ENCODE measurements at places on chromosomes 12 and 14.

DNA sequence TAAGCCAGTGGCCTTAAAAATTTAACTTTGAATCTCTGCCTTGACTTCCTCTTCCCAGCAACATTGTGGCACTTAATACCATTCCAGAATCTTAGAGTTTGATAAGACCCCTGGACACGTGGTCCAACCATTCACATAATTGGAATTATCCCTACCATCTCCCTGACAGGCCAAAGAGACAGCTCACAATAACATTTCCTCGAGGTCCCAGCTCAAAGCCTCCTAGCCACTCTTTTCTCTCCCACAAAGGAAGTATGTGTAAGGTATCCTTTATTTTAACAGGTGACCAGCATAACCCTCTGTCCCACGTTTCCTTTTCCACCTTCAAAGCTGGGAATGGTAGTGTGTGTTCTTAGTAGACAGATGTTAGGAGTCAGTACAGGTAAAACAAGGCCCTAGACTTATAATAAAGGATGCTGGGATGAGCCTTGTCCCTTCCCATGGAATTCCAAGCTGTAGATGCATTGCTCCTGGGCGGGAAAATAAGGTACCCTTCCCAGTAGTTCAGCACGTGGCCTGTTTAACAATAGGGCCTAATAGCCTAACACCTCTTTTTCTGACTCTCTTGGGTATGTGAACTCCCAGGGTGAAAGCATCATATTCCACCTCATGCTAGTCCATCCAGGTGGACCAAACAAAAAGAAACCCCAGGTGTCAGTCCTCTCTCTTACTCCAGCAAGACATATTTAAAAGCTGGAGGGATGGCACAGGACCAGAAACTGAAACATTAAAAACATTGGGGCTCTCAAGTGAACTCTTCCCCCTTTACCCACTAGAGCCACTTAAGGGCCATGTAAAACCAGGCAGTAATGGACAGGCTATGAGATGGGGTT lies 37.5 kb upstream of the COL2A1 start:
- no peak for DNase-seq

DNA sequence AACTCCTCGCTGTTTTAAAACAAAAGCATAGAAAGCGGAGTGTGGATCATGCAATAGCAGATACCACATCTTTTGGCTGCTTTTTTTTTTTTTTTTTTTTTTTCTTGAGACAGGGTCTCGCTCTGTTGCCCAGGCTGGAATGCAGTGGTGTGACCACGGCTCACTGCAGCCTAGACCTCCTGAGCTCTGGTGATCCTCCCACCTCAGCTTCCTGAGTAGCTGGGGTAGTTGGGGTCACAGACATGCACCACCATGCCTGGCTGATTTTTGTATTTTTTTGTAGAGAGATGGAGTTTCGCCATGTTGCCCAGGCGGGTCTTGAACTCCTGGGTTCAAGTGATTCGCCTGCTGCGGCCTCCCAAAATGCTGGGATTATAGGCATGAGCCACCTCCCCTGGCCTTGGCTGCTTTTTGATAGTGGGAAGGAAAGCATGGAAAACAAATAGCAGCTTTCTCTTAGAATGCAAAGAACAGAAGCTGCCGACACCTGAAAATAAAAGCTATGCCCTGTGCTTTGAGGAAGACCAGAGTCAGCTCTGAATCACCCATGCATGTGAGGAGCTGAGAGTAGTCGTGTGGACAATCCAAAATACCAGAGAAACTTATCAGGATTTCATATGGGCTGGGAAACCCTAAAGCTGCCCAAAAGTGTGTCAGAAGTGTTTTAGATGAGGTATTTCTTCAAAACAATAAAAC lies 3.6 kb upstream of the ELK3 start:
- no peak for DNase-seq

- no peak for DNase-seq
These were observed 884.9 kb upstream of the FOXG1 start for GRCh38 chr14:27881646-27882045.

DNA sequence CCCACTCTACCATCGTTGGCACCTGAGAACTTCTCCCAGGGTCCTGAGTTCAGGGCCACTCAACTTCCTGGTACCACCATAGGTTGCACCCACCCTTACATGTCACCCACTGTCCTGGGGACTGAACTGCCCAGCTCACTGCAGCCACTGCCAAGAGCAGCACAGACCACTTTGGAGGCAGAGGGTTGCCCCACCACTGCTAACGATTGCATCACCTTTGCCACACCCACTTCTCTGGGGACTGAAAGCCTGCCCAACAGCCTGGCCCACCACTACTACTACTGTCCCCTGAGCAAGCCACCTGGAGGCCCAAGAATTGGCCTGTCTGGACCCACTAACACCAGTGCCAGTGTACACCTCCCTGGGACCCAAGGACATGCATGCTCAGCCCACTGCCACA lies 27.6 kb downstream of the CACNA2D4 start:
- no peak for DNase-seq

DNA sequence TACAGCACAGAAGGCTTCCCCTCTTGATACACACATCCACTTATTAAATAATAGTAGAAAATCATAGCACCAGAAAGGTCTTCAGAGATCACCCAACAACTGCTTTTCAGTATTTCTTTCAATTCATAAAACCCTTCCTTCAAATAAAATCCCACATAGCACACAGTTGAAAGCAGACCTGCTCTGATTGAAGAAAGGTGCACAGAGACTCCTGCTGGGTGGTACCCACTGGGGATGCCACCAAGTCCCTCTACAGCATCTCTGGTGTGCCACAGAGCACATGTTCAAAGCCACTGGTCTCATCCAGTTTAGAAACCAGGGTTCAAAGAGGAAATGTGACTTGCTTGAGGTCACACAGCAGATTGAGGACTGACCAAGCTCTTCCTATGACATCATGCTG lies 427.5 kb downstream of the BCL11B start:
- DNase-seq: no peak

- no peak for DNase-seq
These were observed 739 bp downstream of the JPH4 start for GRCh38 chr14:23577710-23578392.

- no peak for DNase-seq
These were observed 71.6 kb downstream of the OTOGL start for GRCh38 chr12:80170915-80171314.

DNA sequence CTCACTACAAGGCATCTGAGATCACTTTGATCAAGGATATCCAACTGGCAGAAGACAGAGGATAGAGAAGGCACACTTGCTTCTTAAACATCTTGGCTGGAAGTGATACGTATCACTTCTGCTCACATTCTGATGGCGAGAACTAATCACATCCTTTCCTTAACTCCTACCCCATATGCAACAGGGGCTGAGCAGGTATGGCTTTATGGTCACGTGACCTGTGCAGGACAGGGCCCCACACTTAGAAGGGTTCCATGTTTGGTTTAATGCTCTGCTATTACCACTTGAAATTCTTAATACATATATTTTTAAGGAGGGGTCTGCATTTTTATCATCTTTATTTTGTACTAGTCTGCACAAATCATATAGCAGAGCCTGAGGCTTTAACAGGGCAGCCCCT lies 177.3 kb downstream of the SLC15A5 start:
- DNase-seq: no peak

DNA sequence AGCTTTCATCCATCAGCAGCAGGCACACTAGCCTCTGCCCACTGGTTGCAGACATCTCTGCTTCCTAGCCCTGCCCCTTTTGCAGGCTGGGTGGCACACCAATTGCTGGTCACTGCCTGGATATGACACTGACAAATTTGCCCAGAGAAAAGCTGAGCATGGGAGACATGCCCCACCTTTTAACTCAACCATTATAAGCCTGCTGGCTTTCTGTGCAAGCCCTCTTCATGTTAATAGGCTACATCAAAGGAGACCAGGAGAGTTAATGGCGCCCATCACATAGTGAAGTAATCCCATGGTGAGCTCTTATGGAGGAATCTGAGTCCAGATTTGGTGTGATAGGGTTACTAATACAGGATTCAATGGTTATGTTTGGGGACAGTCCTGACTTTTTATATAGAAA lies 139.2 kb downstream of the KICS2 start:
- no peak for DNase-seq

DNA sequence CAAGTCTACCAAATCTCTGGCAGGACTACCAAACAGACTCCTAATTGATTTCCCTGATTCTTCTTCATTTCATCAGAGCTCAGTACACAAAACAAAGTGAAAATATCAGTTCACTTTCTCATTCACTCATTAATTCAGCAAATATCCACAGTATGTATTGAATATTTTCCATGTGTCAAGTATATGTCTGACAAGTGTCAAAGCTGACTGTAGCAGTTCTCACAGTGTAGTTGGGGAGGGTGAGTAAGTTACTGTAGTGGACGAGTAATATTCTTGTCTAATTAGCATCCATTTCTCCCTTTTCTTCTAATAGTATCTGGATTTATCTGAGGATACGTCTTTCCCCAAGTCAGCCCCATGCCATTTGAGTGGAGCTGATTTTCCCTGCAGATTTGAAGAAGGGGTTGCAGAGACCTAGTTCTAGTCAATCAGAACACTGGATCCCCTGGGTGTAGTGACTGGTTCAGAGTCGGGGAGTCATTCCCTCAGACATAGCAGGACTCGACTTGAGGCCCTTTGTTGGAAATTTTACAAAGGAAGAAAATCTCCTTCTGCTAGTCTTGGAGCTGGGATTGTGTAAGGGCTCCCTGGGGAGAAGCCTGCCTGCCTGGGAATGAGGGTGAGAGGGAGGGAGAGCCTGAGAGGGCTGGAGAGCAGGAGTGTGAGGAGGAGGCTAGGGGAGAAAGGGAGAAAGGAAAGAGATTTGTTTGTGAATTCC lies 51.4 kb downstream of the GRIP1 start:
- no peak for DNase-seq

DNA sequence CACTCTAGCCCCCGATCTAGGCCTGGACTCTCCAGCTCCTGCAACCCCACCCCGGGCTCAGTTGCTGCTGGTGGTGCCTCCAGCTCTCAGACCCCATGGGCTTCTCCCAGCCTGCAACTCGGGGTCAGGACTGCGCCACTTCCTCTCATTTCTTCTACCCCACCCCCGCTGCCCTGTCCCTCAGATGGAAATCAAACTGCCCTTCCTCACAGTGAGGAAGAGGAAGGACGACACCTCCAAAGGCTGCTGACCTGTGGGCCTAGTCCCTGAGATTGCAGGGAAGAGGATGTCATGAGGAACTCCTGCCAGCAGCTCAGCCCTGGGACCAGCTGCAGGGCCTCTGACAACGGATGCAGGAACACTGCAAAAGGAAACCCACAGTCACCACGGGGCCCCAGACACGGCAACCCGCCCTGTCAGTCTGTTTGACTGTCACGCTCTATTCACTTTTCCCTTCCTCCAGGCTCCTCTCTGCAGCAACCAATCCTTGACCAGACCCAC lies 29.3 kb upstream of the PNMA1 start:
- peak; percentile 55 for DNase-seq

DNA sequence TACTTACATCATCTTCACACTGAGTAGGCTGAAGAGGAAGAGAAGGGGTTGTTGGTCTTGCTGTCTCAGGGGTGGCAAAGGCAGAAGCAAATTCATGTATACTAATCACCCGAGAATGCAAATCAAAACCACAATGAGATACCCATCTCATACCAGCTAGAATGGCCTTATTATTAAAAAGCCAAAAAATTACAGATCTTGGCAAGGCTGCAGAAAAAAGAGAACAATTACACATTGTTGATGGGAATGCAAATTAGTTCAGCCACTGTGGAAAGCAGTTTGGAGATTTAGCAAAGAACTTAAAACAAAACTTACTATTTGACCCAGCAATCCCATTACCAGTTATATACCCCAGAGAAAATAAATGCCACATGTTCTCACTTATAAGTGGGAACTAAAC lies 154.9 kb downstream of the SEC23A start:
- DNase-seq: no peak

- no peak for DNase-seq
These were observed 334.8 kb upstream of the RGS6 start for GRCh38 chr14:71597287-71597920.

DNA sequence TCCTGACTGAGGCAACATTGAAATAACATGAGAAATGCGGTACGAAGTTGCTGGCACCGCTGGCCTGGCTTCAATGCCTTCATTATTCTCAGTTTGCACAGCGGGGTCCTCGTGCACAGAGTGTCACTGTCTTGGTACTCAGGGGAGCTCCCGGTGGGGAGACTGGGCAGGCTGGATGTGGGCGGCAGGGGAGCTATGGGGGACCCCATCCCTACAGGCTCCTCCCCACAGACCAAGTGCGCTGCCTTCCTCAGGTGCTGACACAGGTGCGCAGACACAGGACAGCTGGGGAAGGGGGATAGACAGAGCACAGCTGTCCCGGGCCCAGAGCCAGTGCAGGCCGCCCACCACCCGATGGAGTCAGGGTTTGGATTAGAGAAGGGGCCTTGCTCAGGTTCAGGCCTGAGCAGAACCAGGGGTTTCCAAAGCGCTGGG lies 270.1 kb downstream of the ADGRD1 start:
- DNase-seq: no peak

DNA sequence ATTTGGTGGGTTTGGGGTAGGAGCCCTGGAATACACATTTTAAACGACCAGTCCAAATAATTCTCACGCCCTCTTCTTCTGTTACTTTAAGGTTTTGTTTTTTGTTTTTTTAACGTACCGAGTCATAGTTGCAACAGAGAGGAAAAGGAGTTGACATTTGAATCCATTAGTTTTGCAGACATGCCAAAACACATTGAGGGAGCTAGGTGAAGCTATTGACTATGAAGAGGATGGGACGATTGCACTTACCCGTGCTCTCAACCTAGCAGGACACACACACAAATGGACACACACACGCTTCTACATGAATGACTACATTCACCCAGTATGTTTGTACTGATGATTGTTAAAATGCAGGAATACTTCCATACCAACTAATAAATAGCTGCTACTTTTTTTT lies 54.3 kb upstream of the CIT start:
- DNase-seq: no peak

GRCh38 chr14:49692811-49693734 lies at the start of gene KLHDC1:
Gene KLHDC1 (plus strand): TSS chr14:49693120. CDS start chr14:49693195, 75 bp downstream.
- peak; percentile 74 for DNase-seq

GRCh38 chr12:5071496-5071895 lies 27.8 kb downstream of the KCNA5 start:
- no peak for DNase-seq

DNA sequence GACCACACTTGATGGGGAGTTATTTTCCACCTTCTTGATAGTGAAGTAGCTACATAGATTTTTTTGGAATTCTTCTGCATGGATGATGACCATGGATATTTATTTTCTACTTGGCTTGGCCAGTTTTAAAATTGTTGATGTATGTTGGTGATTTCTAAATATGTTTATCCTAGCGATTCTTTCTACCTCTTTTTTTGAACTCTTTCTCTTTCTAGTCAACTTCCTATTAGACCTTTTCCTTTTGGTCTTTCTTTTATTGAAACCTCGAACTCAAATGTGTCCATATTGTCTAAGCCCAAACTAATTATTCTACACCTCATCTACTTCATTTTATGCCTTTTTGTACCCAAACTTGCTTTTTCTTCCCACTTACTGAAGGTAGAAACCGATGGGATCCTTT lies 37.0 kb downstream of the CCDC91 start:
- DNase-seq: no peak

DNA sequence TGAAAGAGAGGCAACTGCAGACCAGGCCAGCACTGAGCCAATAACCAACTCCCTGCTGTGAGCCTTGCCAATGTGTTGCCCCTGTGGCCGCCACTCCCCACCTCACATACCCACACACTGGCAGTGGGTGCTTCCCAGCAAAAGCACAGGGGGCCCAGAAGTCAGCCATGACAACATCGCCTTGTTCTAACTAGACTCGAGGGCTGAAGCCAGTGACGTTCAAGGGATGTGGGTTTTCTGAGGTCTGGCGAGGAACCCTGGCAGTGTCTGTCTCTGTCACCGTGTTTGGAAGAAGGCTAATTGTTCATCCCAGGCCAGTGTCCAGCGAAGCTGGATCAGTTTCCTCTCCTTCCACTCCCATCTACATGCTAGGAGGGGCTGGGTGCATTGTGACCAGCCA lies 311.8 kb upstream of the AMIGO2 start:
- DNase-seq: peak; percentile 47
